SHP77 (cell line): ENCODE measurements at places on chromosomes 4 and X.

DNA sequence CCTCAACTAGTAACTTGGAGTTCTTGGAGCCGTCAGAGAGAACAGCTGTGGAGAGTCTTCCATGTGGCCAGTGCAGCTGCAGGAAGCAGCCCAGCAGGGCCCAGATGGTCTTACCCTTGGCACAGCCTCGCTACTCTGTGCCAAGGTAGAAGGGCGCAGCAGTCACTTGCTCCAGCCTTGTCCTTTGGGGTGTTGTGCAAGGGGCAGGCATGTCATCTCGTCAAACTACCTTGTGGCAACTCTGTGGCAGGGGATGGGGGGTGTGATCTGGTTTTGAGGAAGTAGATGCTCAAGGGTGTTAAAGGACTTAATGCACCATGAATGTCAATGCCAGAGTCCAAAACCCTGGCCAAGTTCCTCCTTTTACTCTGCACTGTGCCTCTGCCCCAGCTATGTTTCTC lies 34.2 kb upstream of the TBC1D14 start:
- DNase-seq = no peak

DNA sequence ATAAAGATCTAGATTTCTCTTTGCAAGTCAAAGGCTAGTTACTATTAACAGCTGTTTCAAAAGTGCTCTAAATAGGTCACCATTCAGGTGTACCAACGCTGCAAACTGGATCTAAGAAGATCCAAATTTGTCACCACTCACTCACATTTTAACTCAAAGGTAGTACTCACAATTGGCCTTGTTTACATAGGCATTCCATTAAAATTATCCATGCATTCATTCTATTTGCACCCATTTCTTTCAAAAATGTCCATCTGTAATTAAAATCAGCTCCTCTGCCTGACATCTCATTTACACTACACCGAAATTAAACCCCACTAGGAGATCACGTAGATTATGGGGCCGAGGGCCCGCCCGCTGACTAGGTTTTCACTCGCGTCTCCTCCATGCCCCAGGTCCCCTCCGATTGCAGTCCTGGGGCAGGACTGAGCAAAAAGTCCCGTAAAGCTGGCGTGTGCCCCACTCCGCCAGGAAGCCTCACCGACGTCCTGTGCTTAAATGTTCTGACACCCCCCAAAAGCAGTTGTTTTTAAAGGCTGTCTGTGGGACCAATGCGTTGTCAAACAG lies 1.3 kb upstream of the ING2 start:
- DNase-seq = no peak

- peak; percentile 1 for DNase-seq
These were observed 247.6 kb upstream of the RPS6KA3 start for GRCh38 chrX:20514358-20514757.

DNA sequence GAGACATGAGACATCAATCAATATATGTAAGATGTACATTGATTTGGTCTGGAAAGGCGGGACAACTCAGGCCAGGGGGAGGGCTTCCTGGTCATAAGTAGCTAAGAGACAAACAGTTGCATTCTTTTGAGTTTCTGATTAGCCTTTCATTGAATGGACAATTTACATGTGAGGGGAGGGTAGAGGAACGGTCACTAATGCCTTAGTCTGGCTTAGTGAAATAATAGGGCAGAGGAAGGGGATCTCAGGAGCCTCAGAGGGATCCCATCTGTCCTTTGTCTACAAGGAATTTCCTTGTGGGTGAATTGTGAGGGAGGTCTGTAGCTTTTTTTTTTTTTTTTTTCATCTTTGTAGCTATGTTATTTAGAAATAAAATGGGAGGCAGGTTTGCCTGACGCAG lies 88.3 kb downstream of the GK start:
- DNase-seq = no peak

GRCh38 chr4:9901257-9901656 lies 119.8 kb downstream of the DRD5 start:
- no peak for DNase-seq

GRCh38 chr4:544386-545105 lies 31.5 kb downstream of the TMEM271 start:
- no peak for DNase-seq

DNA sequence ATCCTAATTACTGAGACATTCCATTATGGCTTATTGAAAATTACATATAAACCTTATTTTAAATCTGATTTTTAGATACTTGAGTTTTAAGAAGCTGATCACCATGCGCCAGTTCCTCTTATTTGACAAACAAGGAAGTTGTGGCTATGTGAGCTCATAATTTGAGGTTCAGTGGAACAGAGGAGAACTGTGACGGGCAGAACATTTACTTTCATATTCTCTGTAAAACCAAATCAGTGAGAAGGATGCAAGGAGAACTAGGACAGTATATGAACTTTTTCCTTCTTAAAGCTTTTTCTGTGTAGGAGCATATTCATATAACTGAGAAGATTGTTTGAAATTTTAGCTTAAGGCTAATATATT lies 25.3 kb downstream of the STIM2 start:
- DNase-seq = no peak

- DNase-seq = peak; percentile 86
These were observed 163.3 kb upstream of the PRDX4 start for GRCh38 chrX:23503835-23504539.

DNA sequence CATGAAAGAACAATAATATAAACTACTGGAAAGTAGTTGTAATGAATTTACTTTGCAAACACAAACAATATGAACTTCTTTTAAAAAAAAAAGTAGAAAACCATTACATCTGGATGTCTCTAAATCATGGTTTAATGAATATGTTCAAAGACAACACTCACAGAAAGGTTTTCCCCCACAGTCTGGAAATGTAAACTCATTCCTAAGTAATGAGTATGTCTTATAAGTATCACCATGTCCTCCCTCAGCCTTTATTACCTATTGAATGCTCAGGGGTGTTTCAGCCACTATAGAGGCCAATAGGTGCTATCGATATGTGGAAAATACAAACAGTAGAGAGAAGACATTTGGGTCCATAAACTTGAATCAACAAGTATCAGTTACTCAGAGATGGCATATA lies 186.7 kb downstream of the PALLD start:
- no peak for DNase-seq

- DNase-seq = no peak
These were observed 157.3 kb downstream of the RRAGB start for GRCh38 chrX:55874807-55875206.

- no peak for DNase-seq
These were observed 65.8 kb downstream of the ARHGEF6 start for GRCh38 chrX:136714626-136715599.

- DNase-seq = no peak
These were observed 1.8 kb downstream of the CPEB2 start for GRCh38 chr4:15003891-15004738.

- no peak for DNase-seq
These were observed 32.1 kb downstream of the HTT start for GRCh38 chr4:3106339-3107186.

DNA sequence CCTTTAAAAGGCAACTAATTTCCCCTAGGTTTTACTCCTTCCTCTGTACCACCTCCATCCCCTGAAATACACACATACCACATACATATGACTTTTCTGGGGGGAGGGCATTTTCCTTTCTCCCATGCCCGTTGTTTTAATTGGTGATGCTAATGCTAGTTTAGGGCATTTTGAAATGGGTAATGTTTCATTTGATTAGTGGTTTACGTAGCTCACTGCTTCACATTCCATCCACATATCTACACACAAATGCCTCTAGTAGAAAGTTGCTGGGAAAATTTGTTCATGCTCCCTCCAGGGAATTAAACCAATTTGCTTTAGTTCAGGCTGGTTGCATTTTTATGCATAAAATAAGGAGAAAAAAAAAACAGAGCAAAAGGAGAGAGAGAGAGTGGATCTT lies 231.2 kb downstream of the FRAS1 start:
- DNase-seq = no peak

DNA sequence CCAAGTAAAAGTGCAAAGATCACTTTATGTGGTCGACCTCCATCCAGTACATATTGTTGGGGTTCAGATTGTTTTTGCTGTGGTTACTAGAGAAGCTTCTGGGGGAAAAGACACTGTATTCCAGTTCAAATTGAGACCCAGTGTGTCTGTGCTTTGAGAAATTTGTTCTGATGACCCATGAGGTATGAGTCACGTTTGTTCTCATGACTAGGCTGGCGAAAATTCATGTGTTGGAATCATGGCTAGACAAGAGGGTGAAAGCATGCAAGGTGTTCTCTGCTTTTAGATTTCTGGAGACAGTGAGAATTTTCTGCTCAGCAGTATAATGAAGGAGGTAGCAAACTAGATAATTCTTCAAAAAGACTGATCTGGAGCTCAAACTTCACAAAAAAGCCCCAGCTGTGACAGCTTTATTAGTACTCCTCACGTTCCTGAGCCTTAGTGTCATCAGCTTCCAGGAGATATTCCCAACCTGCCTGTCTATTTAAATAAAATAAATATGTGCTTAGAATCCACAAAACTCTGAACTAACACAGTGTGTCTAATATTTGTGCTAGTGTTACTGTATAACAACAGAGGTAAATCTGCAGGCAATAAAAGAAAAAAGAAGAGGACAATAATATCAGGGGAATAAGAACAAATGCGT lies 24.4 kb upstream of the FAM47B start:
- DNase-seq = no peak

DNA sequence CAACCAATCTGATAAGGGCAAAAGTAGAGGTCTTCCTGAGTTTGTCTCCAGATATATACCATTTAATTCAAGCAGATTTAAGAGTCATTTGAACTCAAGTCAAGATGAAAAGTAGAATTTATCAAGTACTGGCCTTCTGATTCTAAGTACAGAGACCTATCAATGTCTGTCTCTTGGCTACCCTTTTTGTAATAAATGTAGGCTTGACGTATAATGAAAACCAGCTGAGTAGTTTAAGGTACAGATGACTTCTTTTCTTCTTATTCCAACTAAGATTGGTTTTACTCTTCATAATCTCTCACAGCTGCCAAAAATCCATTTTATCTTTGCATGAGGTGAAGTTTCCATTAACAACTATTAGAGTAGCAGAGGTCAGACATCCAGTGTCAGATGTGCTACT lies 867.6 kb downstream of the FAT4 start:
- no peak for DNase-seq

DNA sequence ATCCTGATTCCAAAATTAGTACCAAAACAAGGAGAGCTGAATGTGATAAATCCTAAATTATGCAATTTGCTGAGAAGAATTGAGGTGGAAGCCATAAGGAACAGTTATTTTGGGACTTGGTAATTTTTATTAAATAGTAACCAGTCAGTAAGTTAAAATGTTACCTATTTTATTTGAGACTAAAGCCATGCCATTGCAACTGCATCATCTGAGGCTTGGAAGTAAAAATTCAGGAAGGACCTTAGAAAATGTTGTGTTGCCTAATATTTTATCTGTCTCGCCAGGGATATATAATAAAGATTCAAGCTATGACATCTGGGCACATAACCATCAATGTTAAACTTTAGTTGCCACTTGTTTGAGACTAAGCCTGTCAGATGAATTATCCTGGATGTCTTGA lies 341.3 kb upstream of the MAGEB16 start:
- DNase-seq = no peak

GRCh38 chr4:69490271-69490670 lies 5.4 kb downstream of the UGT2B4 start:
- no peak for DNase-seq

- no peak for DNase-seq
These were observed 4.9 kb downstream of the MBNL3 start for GRCh38 chrX:132483951-132484350.

DNA sequence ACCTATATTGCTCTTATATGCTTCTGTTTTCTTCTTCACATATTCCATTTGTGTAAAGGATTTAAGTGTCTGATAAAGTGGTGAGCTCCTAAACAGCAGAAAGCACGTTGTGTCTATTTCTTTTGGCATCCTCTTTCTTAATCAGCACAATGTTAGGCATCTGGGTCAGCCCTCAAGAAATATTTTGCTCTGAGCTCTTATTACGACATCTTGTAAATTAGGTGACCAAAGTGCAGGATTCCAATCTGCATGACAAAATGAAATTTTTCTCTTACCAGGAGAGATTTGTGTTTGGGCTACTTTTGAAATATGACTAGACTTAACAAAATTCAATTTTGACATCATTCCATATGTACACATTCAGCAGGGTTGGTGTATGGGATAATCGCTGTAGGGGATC lies 210.0 kb upstream of the IGFBP7 start:
- no peak for DNase-seq

DNA sequence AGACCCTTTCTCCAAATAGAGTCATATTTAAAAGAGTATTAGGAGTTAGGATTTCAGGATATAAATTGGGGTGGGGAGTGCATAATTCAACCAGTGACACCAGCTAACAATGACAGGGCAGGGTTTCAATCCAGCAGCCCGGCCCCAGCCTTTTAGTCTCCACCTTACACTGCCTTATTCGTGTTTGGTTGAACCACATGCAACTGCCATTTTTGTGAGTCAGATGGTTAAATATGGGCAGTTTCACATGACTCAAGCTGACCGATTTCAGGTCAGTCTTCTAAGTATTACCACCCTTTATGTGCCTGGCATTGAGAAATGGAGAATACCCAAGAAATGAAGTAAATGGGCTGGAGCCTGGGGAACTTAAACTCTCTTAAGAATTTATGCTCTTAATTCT lies 102.8 kb downstream of the STOX2 start:
- DNase-seq = no peak

- no peak for DNase-seq
These were observed 694 bp downstream of the PDS5A start for GRCh38 chr4:39976945-39977488.

DNA sequence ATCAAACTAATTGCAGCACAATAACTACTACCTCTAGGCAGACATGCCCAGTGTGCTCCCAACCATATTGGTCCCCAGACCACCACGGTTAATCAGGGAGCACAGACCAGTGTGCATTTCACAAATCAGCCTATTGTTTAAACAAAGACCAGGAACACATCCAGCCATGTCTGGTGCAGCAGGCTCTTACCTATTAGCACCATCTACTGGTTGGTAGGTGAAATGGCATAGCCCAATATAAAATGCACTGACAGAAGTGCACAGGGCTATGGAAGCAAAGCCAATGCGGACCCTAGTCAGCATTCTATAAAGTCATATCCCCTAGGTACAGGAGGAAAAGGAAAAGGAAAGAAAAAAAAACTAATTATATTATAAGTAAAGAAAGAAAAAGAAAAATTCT lies 15.5 kb upstream of the CYLC1 start:
- peak; percentile 4 for DNase-seq

- no peak for DNase-seq
These were observed 259.6 kb downstream of the UNC5C start for GRCh38 chr4:95289028-95289634.
